ENCODE measurements at places on chromosomes 16 and 17. TPM values are rescaled to one million over a fixed set of nuclear protein-coding genes. Genes with fewer than 3 reads are reported as not detected.

The ZNF18 gene
- 3.5 TPM for polyA plus RNA-seq

The SPNS3 gene
- 0.23 TPM for polyA plus RNA-seq

The EFCAB13 gene
- 2.1 TPM for polyA plus RNA-seq

The ALOX12 gene
- 0.09 TPM for polyA plus RNA-seq

The SLC16A11 gene
- 11.3 TPM for polyA plus RNA-seq

The PIRT gene
- polyA plus RNA-seq, result 0.02 TPM

The CCL1 gene
- not detected for polyA plus RNA-seq
